ENCODE measurements at places on chromosomes 1 and 21.

DNA sequence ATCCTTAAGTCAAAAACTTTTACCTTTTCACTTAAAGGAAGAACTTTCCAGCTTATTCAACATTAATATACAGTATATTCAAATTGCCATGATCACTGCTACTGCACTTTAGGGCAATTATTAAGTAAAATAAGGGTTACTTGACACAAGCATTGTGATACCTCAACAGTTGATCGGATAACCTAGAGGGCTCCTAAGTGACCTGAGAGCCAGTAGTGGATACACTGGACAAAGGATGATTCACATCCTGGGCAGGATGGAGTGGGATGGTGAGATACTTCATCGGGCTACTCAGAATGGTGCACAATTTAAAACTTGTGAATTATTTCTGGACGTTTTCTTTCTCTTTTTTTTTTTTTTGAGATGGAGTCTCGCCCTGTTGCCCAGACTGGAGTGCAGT, 54.5 kb upstream of the PPM1J start:
- no peak for DNase-seq

- no peak for DNase-seq
These were observed 45.8 kb upstream of the NTPCR start for GRCh38 chr1:232904566-232904965.

DNA sequence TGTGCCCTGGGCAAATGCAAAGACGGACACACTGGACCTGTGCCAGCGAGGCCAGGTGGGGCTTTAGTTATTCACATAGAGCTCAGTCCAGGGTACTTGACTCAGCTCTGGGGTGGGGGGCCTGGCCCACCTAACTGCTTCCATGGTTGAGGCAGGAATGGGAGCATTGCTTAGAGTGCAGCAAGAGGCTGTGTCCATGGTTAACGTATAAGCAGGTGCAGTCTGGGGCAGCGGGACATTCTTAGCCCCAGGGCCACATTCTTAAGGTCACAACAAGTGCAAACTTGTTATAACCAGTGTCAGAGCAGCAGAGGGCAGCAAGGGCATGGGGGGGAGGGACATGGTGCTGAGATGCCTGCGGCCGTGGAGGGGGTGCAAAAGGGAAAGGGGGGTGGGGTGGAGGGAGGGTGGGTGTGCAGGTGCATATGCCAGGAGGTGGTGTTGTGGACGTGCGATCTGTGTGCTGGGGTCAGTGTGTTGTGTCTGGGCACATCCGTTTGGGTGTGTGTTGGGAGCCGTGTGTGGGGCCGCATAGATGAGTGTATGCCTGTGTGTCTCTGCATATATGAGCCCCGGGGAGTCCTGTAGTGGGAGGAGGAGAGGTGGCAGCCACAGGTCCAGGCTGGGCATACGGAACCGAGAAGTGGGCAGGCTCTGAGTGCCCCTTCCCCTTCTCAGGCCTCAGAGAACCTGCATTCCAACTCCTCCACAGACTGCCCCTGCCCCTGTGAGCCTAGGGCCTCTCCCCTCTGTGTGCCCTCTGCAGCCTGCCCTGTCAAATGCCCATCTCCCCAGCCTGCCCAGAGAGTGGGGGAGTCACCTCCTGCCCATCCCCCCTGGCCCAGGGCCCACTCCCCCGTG, 8.4 kb downstream of the KCNJ10 start:
- no peak for DNase-seq

DNA sequence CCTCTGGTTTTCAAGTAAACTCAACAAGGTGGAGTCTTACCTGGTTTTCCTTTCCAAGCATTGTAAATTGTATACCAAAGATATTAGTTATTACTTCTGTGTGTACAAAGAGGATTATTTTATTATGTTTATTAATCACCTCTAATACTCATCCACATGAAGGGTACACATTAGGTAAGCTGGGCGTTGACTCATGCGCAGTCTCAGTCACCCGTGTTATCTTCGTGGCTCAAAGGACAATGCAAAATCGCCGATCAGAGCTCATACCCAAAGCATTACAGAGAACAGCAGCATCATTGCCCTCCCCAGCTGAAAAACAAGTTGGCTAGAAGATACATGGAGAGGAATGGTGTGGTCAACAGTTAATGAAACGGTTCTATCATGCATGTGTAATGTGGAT, 148.7 kb downstream of the NR5A2 start:
- DNase-seq = no peak

GRCh38 chr1:161721738-161722343, 497 bp downstream of the FCRLB start:
- DNase-seq = no peak

All from CD4-positive, alpha-beta T cell treated with Interleukin-6 at 100 ng/mL for 8 hours (primary cell).